ENCODE measurements at places on chromosomes 4 and X. TPM values are rescaled to one million over a fixed set of nuclear protein-coding genes. Genes with fewer than 3 reads are reported as not detected.
A peak's percentile ranks its signal among the peaks of the same experiment; 100 is the strongest.

DNA sequence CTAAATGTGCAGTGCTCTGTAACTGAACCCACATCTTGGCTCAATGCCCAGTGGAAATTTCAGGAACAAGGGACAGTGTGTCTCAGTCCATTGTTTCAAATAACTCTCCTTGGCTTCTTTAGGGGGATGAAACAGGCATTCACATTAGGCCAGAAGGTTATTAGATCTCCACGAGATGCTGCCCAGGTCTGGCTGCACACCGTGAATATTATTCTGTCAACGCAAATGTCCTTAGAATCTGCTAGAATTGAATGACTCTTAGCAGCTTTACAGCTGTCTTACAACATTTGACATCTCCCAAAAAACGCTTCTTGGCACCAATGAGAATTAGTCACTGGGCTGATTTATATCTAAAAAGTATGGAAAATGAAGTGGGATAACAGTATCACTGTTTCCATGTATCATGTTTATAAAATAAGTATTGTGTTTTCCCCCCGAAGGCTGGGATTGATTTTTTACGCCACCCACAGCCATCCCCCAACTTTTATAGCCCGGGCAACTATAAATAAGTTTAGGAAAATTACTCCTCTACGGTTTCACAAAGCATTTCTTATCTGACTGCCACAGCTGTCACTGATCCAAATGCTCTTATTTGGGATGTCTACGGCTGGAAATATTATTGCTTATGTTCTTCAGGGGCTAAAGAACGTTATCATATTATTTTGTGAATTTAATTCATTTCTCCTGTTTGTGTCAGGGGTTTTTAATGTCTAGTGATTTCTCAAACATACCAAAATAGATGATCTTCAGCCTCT, 559.7 kb upstream of the FAT1 start:
- no peaks in the 10 kb centered on the region for H3K36me3 ChIP-seq
- no peak for DNase-seq
- no peaks in the 10 kb centered on the region for H3K4me1 ChIP-seq
- no peaks in the 10 kb centered on the region for H3K27me3 ChIP-seq
- H3K4me3 ChIP-seq: no peak overlapping the region

DNA sequence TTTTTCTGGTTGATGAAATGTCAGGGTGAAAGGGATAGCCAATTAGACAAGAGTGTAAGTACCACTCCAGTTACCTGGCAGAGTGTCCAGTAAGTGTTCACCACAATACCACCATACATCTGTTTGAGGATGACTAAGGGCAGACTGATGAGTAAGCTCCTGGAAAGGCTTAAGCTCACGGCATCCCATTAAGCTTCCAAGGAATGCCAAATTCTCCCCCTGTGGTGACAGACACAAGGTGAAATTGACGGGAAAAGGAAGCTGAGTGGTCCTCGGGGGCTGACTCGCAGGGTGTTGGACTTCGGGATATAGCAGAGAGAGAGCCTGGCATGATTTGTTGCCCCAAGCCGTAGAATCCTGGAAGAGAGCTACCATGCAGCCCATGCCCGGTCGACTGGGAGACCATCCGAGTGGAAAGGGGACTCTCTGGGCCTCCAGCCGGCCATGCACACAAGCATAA, 7.6 kb upstream of the BST1 start:
- H3K4me3 ChIP-seq: no peak overlapping the region
- peaks cover 45% of the 10 kb centered on the region for H3K4me1 ChIP-seq

DNA sequence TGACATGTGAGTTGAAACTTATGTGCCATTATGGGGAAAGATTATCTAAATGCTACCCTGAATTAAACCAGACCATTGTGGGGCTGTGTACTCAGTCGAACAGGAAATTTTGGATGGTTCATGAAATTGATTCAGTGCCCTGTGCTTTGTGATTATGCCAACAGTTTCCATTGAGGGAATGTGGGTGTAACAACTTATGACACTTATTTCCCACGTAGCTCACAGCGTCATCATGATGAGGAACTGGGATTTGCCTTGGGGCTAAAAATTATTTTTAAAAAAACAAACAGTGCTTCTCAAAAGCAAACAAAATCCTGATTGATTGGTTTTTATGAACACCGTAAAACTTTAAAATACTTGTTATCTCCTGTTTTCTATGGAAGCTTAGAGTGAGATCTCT, 8.3 kb upstream of the CLTRN start:
- no peak overlapping the region for H3K4me3 ChIP-seq
- peaks cover 17% of the 10 kb centered on the region for H3K4me1 ChIP-seq
- no peak for DNase-seq
- no peaks in the 10 kb centered on the region for H3K27me3 ChIP-seq

GRCh38 chrX:77510007-77510406, 62.8 kb downstream of the FGF16 start:
- peaks cover 12% of the 10 kb centered on the region for H3K36me3 ChIP-seq
- no peak overlapping the region for H3K27ac ChIP-seq
- H3K27me3 ChIP-seq: no peaks in the 10 kb centered on the region
- H3K4me3 ChIP-seq: no peak overlapping the region
- DNase-seq: no peak

DNA sequence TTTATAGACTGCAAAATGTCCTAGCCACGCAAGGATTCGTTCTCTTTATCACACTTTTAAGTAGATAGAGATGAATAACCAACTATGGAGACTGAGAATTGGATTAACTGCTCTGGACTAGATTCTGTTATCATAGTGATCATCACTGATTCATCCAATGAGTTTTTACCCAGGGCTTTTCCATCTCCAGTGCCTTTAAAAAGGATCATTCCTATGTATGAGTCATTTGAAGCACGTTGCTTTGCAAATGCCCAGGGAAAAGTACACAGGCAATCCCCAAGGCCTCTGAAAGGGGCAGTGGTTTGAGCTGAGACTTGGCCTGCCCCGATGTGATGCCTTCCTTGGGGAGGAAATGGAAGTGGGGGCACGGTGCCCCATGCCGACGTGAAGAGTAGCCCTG, 122.7 kb upstream of the PSAPL1 start:
- H3K27me3 ChIP-seq: no peaks in the 10 kb centered on the region
- H3K4me1 ChIP-seq: no peaks in the 10 kb centered on the region
- no peak for DNase-seq
- H3K36me3 ChIP-seq: no peaks in the 10 kb centered on the region
- H3K27ac ChIP-seq: no peak overlapping the region

GRCh38 chr4:7943211-7943610, 3.5 kb upstream of the AFAP1 start:
- no peak overlapping the region for H3K27ac ChIP-seq
- no peaks in the 10 kb centered on the region for H3K27me3 ChIP-seq
- no peak overlapping the region for H3K4me3 ChIP-seq
- peaks cover 4% of the 10 kb centered on the region for H3K4me1 ChIP-seq

DNA sequence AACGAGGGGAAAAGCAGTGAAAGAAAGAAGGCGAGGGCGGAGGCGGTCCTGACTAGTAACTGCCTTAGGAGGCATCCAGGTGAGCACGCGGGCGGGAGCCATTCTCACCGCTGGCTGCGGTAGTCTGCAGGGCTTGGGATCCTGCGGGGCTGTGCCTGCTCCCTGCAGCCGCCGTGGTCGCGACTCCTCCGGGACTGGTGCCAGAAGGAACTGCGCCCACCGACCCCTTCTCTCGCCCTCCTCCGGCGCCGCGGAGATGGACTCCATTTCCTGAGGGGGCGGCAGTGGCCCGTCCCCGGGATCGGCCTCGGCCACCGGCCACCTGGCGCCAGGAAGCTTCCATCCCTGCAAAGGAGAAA, 543 bp downstream of the NFXL1 start:
- no peak for DNase-seq
- H3K4me3 ChIP-seq: peak overlapping the region; percentile 77
- H3K27me3 ChIP-seq: no peaks in the 10 kb centered on the region
- peak overlapping the region; percentile 90 for H3K27ac ChIP-seq
- no peaks in the 10 kb centered on the region for H3K4me1 ChIP-seq

- no peaks in the 10 kb centered on the region for H3K4me1 ChIP-seq
- no peaks in the 10 kb centered on the region for H3K36me3 ChIP-seq
- no peak overlapping the region for H3K4me3 ChIP-seq
- no peaks in the 10 kb centered on the region for H3K27me3 ChIP-seq
These were observed 41.9 kb upstream of the ETNPPL start for GRCh38 chr4:108804648-108805273.

DNA sequence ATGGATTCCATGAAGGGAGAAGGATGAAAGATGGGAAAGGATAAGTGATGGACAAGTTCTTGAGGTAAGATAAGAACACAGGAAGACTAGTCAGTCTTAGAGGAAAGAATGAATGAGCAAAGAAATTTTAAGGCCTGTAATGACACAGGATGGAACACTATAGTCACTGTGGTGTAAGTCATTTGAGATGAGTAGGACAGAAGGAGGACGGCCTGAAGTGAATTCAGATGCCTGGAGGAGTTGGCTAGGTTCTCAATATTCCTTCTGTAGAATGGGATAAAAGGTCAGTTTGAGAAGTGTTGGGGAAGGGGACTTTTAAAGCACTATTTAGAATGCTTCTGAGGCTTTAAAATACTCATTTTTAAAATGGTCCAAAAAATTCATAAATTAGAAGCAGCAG, 3.9 kb downstream of the MSMO1 start:
- H3K4me3 ChIP-seq: peak overlapping the region; percentile 83
- peaks cover 11% of the 10 kb centered on the region for H3K4me1 ChIP-seq
- no peaks in the 10 kb centered on the region for H3K36me3 ChIP-seq
- no peaks in the 10 kb centered on the region for H3K27me3 ChIP-seq
- no peak for DNase-seq

DNA sequence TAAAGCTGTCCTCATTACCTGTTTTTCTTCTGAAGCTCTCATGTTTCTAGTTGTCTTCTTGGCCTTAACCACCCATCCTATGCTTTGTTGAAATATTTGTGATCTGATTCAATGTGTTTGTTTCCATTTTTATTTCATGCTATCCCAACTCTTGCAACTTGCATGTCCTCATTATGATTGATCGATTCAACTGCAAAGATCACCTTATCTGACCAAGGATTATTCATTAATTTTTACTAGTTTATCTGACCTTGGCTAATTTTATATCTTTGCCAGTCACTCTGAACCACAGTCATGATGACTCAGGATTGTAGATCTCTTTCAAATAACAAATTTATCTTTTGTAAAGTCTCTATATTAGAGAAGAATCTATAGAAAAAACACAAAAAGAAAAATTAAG, 70.7 kb downstream of the UGT2A2 start:
- no peak overlapping the region for H3K4me3 ChIP-seq
- H3K27ac ChIP-seq: no peak overlapping the region
- no peaks in the 10 kb centered on the region for H3K36me3 ChIP-seq
- DNase-seq: no peak
- H3K4me1 ChIP-seq: no peaks in the 10 kb centered on the region

GRCh38 chr4:1830642-1831228, 25.2 kb downstream of the LETM1 start:
- DNase-seq: no peak
- no peaks in the 10 kb centered on the region for H3K4me1 ChIP-seq
- H3K4me3 ChIP-seq: no peak overlapping the region

The PHKA1 gene
- 5.6 TPM for total RNA-seq

The RS1 gene
- total RNA-seq: not detected

The PDZD4 gene
- 0.97 TPM for total RNA-seq

The SPANXN3 gene
- not detected for total RNA-seq

The USP17L5 gene
- total RNA-seq: not detected

The F8A3 gene
- 10.5 TPM for total RNA-seq

Measured in esophagus squamous epithelium (tissue), 5 donors.